ENCODE measurements at places on chromosomes 3 and 15.

- DNase-seq: no peak
Observed at GRCh38 chr3:354432-354831, 157.9 kb downstream of the CHL1 start.

- peak; percentile 98 for DNase-seq
Observed at GRCh38 chr3:153161714-153162512, at the start of gene RAP2B. RAP2B (plus strand) TSS chr3:153162226; CDS start chr3:153162694, 468 bp downstream.

- peak; percentile 76 for DNase-seq
Observed at GRCh38 chr15:34437687-34438086, at the start of gene GOLGA8A. GOLGA8A (minus strand) TSS chr15:34437808; CDS start chr15:34389691, 48,117 bp downstream.

- peak; percentile 73 for DNase-seq
Observed at GRCh38 chr15:75732809-75733451, 20.3 kb upstream of the CSPG4 start.

- no peak for DNase-seq
Observed at GRCh38 chr3:117355566-117355965, 646.0 kb downstream of the TUSC7 start.
